ENCODE measurements at places on chromosomes 16 and 17.

GRCh38 chr16:67541391-67542263 is 13.0 kb downstream of the RIPOR1 start:
- no peak for DNase-seq

DNA sequence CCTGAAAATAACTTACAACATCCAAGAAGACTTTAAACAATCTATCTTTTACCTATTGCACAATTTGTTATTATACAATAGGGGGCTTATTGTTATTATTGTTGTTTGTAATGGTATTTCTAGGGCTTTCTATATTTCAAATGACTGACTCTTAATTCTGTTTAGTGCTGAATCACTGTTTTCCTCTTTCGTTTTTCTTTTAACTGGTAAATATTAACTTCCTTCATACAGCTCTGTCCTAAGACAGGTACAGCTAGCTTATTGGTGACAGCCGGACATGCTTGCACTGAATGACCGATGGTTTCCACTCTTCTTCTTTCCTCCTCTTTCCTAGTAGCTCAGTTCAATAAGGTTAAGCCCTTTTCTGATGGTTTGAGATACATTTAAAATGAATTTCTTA is 11.6 kb downstream of the KRTAP9-7 start:
- DNase-seq = no peak

DNA sequence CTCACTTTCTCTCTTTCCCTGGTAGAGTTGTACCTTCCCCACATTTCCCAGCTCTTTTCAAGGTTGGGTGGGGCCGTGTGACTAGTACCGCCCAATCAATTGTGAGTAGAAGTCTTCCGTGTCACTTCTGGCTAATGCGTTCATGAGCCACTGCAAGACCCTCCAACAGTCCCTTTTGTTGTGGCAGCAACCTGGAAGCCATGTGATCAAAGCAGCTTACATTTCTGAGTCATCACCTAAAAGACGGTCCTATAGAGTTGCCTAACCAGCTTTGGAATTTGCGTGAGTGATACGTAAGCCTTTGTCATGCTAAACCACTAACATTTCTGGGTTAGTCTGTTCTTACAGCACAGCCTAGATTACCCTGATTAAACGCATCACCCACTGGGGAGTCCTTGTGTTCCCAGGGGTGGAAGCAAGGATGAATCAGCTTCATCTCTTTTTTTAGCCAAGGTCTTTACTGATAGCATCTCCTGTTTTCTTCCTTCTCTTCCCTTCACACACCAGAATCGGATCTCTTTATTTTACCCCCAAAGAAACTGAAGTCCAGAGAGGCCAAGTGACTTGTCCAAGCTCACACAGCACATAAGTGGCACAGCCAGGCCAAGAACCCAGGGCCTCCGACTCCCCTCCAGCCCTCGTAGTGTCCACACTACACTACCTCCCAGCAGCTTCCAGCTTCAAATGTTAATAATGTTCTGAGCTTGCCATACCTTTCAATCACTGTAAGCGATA is 366.3 kb upstream of the XYLT1 start:
- no peak for DNase-seq

GRCh38 chr16:3728424-3729160 is 11.3 kb upstream of the TRAP1 start:
- no peak for DNase-seq

DNA sequence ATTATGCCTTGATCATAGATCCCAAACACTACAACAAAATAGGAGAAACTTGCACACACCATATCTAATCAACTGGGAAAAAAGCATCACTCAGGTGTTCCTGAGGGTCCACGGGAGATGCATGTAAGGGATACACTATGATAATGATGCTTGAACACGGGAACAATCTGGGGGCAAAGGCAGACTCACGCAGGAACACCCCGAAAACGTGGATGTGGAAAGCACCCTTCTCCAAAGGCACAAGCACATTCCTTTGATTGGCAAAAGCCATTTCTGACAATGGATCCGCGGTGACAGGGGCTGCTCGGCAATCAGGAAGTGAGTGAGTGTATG is 1.3 kb downstream of the ZNF652 start:
- DNase-seq = peak; percentile 44
